ENCODE measurements at places on chromosomes 3 and 15. TPM values are rescaled to one million over a fixed set of nuclear protein-coding genes. Genes with fewer than 3 reads are reported as not detected.

- DNase-seq = peak; percentile 51
Measured at GRCh38 chr15:96324192-96324895, 6.2 kb upstream of the NR2F2 start.

DNA sequence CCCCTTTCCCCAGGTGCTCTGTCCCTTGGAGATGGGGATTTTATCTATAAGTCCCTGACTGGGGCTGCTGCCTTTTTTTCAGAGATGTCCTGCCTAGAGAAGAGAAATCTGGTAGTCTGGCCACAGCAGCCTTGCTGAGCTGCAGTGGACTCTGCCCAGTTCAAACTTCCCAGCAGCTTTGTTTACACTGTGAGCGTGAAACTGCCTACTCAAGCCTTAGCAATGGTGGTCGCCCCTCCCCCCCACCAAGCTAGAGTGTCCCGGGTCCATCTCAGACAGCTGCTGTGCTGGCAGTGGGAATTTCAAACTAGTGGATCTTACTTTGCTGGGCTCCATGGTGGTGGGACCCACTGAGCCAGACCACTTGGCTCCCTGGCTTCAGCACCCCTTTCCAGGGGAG is 38.9 kb downstream of the TMEM266 start:
- DNase-seq = no peak

DNA sequence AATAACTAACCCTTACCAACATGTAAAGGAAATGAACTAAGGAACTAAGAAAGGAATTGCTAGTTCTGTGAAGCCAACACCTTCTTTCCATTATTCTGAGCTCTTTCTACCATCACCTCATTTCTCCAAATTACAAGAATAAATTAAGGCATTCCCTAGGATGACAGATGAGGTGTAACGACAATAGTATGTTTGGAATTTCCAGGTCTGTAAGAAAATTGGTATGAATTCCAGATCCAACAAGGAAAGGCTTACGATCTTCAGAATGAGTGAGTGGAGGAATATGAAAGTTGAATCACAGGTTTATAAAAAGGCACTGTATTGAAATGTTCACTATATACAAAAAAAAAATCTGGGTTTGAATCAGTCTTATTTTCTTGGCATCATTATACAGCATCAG is 4.5 kb upstream of the NANOGP8 start:
- DNase-seq = peak; percentile 5

DNA sequence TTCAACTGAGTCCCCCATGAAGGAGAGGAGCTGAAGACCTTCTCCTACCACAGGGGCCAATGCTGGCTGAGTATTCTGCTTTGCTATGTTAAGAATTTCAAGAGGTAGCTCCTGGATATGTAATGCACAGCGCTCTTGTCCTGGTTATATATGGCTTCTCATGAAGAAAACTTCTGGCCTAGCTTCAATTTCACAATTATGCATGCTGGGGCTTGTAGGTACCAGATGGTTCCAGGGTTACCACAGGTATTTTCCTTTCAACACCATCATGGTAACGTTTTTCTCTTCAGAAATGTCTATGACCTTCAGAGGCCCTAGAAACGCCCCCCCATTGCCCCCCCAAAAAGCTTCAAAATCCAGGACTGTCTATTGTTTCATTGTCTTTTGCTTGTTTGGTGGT is 311.7 kb upstream of the ICE2 start:
- DNase-seq = no peak

DNA sequence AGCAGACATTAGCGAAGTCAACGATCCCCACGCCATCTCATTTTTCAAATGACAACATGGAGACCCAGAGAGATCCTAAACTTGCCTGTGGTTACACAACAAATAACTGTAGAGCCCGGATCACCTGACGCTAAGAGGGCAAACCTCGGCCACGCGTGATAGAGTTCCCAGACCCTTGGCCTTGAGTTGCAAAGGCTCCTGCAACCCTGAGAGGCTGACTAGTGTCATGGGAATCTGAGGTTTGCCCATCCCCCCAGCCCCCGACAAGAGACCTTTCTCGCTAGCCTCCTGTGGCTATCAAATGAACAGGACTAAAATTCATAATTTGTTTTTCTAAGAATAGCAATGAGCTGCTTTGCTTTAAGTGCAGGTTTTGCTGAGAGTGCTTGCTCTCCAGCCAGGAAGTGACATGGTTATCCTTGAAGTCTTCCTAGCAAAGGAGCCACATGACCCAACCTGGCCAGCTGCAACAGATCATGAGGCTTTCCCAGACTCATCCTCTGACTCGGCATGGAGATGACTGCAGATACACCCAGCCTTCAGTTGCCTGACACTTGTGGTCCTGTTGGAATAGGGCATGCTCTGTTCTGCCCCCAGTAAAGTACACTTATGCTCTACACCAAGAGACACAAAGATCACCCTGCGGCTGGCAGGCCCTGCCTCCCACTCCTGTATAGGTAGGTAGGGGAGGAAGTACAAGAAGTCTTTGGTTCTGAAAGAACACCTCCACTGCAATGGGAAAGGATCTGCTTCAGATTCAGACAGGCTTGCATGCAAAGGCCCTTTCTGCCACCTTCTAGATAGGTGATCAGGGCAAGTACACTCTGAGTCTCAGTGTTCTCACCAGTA is 36.0 kb downstream of the MCF2L2 start:
- no peak for DNase-seq

- DNase-seq = no peak
Measured at GRCh38 chr3:56536735-56537134, 20.2 kb upstream of the CCDC66 start.

DNA sequence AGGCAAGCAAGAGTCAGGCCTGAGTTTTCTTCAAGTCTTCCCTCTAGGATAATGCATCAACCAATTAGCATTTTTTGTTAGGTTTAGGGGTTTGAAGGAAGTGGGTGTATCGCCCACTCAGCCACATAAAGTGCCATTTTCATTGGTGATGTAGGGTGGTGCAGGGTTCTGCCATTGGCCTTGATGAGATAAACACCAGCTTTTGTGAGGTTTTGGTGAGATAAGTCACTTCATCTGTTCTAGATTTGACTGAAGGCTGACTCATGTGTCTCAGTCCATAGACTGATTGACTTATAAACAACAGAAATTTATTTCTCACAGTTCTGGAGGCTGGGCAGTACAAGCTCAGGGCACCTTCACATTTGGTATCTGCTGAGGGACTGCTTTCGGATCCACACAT is 84.5 kb upstream of the C3orf80 start:
- no peak for DNase-seq

DNA sequence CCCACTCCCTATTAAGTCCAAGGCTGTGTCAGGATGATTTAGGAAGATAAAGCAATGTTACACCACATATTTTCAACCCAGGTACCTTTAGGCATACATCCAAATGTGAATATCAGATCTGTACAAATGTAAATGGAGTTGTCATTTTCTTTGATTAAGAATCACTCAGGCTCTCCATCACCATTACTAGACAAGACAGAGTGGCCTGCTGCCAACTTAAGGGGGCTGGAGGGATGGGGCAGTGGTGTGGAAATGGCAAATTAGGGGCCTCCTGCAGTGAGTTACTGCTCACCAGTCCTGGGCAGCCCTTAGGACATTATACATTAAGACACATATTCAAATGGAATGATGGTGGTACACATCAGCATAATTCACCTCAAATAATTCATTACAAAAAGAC is 211.0 kb downstream of the TNIK start:
- no peak for DNase-seq

GRCh38 chr15:47384341-47384740 is 333.0 kb upstream of the SEMA6D start:
- DNase-seq = peak; percentile 79

GRCh38 chr3:37457378-37458065 is 283.1 kb upstream of the LRRFIP2 start:
- DNase-seq = peak; percentile 45

DNA sequence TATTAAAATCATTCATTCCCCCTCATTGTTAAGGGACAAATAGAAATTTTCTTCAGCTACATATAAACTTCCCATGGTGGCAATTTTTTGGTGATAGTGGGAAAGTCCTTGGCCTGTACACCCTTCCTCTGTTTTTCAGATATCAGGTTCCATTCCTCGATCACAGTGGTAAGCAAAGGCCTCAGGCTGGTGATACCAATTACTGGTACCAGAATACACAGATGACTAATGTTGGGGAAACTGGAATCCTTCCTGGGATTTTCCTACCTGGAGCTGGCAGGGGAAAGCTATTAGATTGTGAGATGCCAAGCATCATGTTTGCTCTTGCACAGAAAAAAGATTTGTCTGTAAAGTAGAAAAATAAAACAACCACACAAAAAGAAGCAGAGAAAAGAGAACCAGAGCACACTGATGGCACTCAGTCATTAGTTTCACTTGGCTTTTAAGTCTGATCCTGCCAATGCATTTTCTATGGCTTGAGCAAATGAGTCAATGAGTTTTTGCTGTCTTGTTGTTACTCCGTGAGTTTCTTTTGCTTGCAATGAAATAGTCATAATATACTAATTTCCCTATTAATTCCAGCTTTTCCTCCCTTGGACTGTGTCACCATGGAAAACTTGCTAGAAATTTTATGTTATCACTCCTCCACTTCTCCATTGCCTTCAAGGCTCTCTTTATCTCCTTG is 795.0 kb downstream of the ROBO1 start:
- DNase-seq = no peak

DNA sequence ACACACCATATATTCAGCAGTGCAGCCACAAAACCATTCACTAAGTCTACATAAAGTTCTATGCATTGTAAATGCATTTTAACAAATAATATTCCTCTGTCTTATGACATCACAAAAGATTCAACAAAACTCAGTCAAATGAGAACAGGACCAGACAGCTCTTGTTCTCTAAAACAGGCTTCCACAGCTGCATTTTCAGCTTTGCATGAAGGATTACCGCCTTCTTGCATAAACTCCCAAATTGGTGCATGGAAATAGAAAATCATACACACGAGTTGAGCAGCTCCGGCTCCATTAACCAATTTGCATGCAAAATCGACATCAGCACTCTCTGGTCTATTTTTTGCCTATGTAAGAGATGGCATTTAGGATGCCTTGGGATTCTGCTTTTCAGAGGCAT is 66.4 kb downstream of the RFTN1 start:
- DNase-seq = no peak

- DNase-seq = peak; percentile 36
Measured at GRCh38 chr3:6860954-6861624, at the start of gene GRM7. Gene GRM7, plus strand, starts transcription at chr3:6861115.

GRCh38 chr3:146037697-146038096 is 123.3 kb downstream of the PLOD2 start:
- DNase-seq = no peak

DNA sequence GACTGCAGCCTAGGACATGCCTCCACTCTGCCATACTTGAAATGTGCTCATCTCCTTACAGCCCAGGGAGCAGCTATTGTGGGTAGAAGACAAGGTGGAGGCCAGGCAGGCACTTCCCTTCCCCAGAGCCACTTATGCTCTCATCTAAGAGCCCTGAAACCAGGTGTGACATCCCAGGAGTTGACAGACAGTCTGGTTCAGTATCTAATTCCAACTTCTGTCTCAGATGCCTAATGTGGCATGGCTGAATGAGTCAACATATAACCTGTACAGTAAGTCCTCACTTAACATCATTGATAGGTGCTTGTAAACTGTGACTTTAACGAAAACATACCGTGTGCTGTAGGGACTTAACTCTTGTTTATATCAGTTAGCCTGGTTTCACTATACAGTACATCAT is 1.2 kb upstream of the CAPN3 start:
- DNase-seq = no peak

GRCh38 chr3:152539191-152539764 is 270.5 kb downstream of the MBNL1 start:
- DNase-seq = no peak

DNA sequence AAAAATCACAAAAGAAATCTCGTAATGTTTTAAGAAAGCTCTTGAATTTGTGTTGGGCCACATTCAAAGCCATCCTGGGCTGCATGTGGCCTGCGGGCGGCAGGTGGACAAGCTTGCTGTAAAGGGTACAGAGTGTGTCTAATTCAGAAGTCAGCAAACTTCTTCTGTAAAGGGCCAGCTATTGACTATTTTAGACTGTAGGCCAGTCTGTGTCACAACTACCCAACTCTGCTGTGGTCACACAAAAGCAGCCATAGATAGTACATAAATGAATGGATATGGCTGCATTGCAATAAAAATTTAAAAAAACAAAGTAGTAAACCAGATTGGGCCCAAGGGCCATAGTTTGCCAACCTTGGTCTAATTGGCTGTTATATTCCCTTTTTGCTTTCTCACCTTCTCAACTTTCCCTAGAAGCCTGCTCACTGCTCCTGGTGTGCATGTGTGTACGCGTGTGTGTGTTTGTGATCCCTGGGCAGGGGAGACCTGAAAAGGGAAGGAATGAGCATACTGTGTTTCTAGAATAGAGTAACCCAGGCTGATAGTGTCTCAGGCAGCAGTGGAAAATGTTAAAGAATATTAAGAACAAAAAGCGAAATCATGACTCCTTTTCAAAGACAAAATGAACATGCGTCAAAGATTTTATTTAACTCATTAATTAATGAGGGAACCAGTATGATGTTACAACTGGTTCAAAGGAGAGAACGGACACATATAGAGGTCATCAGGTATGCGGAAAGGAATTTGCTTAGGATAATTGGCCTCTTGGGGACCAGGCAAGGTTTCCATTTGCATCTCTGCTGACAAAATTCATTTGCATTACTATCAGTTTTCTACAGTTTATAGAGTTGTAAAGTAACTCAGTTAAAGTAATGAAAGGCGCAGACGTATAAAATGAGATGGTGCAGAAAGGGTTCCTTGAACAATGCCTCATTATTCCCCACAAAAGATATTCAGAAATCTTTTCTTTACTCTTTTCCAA is 248.0 kb downstream of the THSD4 start:
- no peak for DNase-seq

GRCh38 chr3:169430707-169431404 is 232.7 kb downstream of the MECOM start:
- DNase-seq = no peak

GRCh38 chr3:155560594-155560993 is 184.3 kb downstream of the PLCH1 start:
- DNase-seq = no peak

GRCh38 chr15:85407421-85408269 is 27.2 kb downstream of the AKAP13 start:
- DNase-seq = no peak

- no peak for DNase-seq
Measured at GRCh38 chr3:71163198-71163918, 420.2 kb downstream of the FOXP1 start.

The GOLGA8N gene
- 8.7 TPM for polyA plus RNA-seq

The TMED3 gene
- 40.0 TPM for polyA plus RNA-seq

The EPHB3 gene
- 25.8 TPM for polyA plus RNA-seq

The THAP10 gene
- 3.9 TPM for polyA plus RNA-seq

The BFSP2 gene
- polyA plus RNA-seq = not detected

The PLXNB1 gene
- polyA plus RNA-seq = 19.5 TPM

The SERINC4 gene
- not detected for polyA plus RNA-seq

The DISP2 gene
- polyA plus RNA-seq = 0.68 TPM

The UBAP1L gene
- 5.4 TPM for polyA plus RNA-seq
